ENCODE measurements at places on chromosomes 3 and 15.

DNA sequence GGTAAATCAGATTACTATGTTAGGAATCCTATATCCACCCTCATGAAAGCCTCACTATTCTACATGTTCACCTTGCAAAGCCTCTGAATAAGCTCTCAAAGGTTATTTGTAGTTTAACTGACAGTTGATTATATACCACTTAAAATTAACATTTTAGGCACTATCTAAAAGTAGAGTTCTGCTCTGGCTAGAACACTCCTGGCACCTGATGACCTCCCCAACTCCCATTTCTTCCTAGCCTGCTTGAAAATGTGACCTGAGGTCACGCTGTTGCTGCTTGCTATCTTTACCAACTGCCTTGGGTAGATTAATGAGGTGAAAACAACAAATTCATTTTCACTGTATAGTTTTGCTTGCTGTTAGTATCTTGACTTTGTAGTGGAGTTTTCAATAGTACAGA is 220.7 kb downstream of the GBE1 start:
- DNase-seq, result no peak

DNA sequence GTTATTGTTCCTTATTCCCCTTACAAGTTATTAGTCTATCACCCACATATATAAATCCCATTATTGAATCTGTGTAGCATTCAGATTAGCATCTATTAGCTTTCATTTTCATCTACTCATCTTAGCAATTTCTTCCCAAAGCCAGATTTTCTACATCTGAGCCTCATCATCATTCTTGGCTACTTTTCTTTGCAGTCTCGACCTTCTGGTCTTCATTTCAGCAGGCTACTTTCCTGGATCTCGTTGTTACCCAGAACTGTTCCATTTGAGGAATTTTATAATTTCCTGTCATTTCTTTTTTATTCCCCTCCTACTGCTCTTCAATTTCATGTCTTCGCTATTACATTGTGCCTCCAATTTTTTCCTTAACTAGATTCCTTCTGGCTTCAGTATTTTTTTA is 51.8 kb downstream of the SPRED1 start:
- DNase-seq, result no peak

GRCh38 chr3:169147238-169148008 is 516.1 kb downstream of the MECOM start:
- DNase-seq, result peak; percentile 86

DNA sequence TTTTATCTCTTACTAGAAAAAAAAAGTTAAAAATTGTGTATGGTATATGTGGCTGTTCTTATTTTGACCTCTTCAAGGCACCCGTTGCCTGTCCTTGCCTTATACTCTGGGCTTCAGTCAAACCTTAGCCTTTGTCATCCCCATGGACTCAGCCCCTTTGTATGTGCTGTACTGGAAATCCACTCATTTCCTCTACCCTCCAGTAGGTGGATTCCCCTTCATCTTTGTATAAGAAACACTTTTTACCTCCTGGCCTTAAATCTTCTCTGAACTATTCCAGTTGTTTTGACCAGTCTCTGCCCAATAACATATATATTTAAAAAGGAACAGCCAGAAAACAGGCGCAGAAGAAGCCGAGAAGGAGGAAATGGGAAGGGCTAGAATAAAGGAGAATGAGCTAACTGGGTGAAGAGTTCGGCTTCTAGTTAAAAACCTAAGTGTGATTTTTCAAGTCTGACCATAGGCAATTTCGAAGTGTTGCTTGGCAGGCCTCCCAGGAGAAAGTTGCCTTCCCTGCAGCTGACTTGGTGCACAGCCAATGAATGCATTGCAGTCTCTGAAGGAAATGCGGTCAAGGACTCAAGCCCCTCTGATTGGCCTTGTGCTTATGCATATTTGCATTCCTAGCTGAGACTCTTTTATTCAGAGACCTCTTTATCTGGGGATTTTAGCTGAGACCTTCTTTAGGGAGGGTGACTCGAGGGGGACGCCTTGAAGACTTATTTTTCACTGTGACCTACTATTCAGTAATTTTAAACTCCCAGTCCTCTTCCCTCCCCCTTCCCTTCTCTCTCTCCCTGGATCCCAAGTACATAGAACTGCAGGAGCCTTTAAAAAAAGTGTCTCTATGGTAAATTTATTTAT is 277.4 kb downstream of the ROBO1 start:
- peak; percentile 37 for DNase-seq

GRCh38 chr15:69758810-69759790 is 306.5 kb downstream of the RPLP1 start:
- no peak for DNase-seq

DNA sequence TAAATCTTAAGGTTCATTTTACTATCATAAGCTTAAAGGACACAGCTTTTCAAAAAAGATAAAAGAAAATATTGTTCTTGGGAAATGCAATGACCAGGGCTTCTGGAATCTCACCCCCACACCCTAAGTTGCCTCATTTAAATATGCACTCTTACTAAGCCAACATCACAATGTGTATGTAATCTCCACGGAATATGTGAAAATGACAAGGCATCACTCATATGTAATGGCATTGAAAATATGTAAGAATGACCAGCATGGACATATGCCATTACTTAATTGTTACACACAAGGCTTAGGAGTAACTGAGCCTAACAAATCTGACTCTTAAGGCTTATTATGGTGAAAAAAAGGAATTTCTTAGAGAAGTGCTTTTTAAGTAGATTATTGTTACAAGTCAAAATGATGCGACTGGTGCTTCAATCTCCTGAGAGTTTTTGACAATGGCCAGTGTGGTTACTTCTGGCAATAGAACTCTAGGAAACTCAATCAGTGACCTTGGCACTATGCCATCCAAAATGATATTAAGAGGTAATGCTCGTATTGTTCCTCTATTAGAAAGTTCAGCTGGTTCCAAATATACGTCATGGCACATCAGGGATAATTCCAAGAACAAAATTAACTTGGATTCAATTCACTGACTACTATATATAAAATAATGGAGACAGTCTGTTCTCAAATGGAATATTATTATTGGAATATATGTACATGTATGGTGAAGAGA is 290.0 kb upstream of the PLSCR5 start:
- no peak for DNase-seq

- no peak for DNase-seq
Measured at GRCh38 chr3:16907243-16907642, 22.5 kb downstream of the PLCL2 start.

DNA sequence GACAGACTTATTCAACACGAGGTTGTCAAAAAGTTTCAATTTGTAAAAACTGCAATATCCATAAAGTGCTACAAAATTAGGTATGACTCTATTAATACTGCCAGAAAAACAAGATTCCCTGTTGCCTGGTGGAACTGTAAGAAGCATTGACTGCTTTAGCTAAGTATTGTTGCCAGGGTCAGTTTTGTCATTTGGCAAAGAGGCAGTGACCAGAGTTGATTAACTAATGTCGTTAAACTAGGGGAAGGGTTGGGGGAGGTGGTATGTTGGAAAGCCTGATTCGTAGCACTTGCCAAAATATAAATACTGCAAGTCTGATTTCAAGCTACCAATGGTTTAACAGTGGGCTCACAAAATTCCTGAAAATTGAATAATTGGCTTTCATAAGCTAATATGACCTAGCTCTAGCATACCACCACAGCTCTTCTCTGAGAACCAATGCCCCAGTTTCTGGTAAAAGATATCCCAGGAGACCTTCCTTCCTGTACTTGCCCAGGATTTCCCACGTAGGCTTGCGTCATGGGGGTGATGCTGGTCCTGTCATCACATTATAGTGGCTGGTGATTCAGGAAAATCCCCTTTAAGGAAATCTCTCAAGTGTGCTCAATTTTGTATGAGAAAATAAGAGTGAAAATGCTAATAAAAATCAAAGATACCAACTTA is 266.4 kb upstream of the TBC1D5 start:
- no peak for DNase-seq

DNA sequence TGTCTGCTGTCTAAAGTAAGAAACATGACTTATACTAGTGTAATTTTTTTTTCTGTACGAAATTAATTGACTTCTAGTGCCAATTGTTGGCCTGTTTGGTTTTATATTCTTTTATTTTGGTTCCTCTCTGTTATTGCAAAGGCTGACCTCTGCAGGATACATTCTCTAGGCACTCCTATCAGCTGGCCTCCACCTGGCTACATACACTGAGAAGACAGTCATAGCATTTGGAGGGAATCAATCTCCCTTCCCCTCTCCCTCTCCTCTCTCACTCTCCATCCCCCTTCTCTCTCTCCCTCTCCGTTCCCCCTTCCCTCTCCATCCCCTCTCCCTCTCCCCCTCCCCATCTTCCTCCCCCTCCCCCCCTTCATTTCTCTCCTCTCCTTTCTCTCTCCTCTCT is 116.7 kb downstream of the MCTP2 start:
- DNase-seq, result no peak

DNA sequence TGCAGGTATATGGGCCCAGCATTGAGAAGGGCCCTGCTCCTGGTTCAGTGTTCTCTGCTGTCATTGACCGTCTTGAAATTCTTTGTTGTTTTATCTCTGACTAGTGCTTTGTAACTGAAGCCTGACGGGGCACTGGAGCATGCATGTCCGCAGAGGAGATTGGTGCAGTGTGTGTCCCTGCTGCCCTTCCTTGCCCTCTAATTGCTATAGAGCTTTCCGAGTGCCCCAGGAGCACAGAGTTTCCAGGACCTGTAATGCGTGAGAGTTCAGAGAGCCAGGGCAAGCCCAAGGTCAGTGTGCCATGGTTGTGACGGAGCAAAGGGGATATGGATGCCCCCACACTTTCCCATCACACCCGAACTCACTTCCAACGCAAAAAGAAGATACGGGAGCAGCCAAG is 174.3 kb upstream of the UBE3A start:
- no peak for DNase-seq

DNA sequence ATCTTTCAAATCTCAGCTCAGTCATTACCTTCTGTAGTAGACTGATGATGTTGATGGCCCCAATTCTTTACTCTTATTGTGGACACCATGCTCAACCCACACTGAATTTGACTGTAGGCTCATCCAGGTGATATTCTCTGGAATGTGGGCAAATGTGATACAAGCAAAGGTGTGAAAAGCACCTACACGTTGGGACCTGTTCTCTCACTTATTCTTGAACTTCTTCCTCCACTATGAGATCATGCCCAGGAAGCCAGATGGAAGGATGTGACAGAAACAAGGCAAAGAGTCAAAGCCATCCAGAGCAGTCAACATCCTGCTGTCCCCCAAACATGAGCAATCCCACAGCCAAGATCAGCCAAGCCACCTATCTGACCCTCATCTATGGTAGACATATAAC is 471.2 kb upstream of the UBE2E2 start:
- DNase-seq, result no peak

DNA sequence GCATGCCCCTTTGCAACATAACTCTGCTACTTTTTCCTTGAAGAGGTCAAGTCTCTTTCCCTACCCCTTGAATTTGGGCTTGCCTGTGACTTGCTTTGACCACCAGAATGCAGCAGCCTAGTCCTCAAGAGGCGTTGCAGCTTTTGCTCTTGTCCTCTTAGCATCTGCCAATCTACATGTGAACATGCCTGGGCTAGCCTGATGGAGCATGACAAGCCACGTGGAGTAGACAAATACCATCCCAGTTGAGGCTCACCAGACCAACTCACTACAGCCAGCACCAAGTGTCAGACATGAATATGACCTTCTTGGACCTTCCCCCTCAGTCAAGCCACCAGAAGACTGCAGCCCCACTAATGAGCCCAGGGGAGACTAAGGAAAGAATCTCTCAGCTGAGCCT is 32.9 kb downstream of the AMOTL2 start:
- no peak for DNase-seq

GRCh38 chr15:36133742-36134141 is 445.7 kb upstream of the CDIN1 start:
- no peak for DNase-seq

DNA sequence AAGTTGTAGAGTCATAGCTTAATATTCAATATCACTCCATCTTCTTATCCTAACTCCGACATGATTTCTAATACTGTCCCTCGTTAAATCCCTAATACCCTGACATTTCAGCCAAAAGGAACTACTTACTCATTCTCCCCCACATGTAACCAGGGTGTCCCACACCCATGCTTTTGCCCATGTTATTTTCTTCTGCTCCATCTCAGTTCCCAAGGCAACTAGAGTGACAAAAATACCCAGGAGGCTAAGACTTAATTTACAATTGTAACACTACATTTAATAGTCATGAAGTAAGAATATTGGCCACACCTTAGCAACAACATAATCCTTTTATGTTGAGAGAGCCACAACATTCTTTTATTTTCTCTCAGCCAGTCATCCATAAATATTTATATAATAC is 248.5 kb upstream of the TGFBR2 start:
- no peak for DNase-seq

- DNase-seq, result no peak
Measured at GRCh38 chr3:16875876-16876550, 8.7 kb upstream of the PLCL2 start.

DNA sequence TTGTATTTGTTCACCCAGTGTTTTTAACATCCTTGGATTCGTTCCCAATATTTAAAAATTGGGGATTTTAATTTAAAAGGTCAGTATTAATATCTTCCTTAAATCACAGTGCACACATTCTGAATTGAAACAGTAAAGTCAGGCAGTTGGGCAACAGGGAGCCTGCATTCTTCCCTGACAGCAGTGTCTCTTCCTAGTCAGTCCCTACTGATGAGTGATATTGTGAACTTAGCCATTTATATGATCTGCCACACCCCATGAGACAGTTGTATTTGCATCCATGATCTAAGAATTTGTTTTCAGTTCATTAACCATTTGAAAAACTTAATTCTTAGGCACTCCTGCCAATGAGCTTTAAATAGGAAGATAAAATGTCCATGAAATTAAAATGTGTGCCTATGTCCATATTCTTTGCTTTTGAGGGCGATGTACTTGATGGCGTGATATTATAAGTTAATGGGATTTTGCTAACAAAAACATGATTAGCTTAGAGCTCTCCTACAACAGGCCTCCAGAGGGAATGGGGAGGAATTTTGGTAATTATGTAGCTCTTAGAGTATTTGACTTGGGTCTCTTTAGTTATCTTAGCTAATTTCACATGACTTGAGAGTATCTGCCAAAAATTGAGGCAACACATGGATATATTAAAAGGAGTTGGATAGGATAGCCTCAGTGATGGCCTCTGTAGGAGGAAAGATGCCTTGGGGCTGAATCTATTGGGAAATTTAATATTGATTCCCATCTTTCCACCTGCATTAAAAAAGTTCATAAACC is 219.3 kb downstream of the PTPRG start:
- no peak for DNase-seq

GRCh38 chr3:134496471-134497071 is 10.7 kb downstream of the CEP63 start:
- DNase-seq, result no peak

- DNase-seq, result no peak
Measured at GRCh38 chr3:54237788-54238502, 115.6 kb downstream of the CACNA2D3 start.

- peak; percentile 15 for DNase-seq
Measured at GRCh38 chr3:126151562-126152302, 28.7 kb downstream of the ALDH1L1 start.

- no peak for DNase-seq
Measured at GRCh38 chr15:70151462-70151861, 53.7 kb upstream of the TLE3 start.
